Renal pelvis (tissue), 12 donors: ENCODE measurements at places on chromosomes 11 and 22.

DNA sequence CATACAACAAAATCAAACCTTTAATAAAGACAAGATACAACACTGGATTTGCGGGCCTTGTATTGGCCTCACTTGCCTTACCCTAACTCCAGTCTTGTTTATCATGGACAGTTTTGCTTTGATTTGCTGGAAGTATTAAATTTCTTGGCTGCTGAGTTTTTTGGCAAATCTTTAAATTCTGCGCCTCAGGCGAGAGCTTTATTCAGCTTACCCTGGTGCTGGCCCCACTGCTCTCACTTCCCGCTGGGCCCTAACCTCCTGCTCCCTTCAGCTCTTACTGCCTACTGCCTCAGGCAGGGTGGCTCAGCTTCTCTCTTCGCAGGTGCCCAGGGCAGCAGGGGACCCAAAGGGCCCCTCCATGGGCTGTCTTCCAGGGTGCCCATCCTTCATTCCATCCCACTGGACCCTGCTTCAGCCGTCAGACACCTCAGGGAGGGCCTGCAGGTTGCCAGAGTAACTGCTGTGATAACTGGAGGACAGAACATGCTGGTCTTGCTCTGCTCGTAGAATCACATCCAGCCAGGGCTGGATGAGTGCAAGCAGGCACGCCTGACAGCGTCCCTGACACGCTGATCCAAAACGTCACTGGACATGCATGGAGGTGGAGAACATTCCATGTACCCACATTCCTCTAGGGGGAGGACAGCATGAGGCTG, 45.7 kb upstream of the TUB start:
- no peak for DNase-seq

DNA sequence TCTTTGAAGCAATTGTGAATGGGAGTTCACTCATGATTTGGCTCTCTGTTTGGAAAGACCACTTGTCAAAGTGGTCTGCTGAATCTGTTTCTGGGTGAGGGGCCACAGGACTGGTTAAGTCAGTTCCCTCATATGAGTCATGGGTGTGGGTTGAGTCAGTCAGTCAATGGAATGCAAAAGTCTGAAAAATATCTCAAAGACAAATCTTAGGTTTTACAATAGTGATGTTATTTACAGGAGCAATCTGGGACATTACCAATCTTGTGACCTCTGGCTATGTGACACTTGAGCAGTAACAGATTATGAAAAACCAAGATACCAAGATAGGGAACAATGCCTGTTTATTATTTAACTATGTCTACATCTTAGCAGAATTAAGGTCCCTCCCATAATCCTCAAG, 311.6 kb downstream of the AASDHPPT start:
- no peak for DNase-seq

GRCh38 chr11:35304386-35304775, 115.0 kb downstream of the SLC1A2 start:
- no peak for DNase-seq

GRCh38 chr22:40310081-40310767, 36.1 kb upstream of the ADSL start:
- no peak for DNase-seq

GRCh38 chr11:18743365-18743764, 17.4 kb upstream of the IGSF22 start:
- DNase-seq = no peak

- no peak for DNase-seq
Observed at GRCh38 chr11:17005646-17006045, 8.6 kb downstream of the PLEKHA7 start.

GRCh38 chr11:112584672-112585071, 324.0 kb upstream of the PLET1 start:
- DNase-seq = no peak

GRCh38 chr11:90223248-90223585, 368 bp upstream of the CHORDC1 start:
- DNase-seq = no peak

GRCh38 chr11:31995525-31996094, 95.3 kb upstream of the RCN1 start:
- no peak for DNase-seq

- DNase-seq = no peak
Observed at GRCh38 chr11:45811571-45812290, 6.8 kb downstream of the SLC35C1 start.

DNA sequence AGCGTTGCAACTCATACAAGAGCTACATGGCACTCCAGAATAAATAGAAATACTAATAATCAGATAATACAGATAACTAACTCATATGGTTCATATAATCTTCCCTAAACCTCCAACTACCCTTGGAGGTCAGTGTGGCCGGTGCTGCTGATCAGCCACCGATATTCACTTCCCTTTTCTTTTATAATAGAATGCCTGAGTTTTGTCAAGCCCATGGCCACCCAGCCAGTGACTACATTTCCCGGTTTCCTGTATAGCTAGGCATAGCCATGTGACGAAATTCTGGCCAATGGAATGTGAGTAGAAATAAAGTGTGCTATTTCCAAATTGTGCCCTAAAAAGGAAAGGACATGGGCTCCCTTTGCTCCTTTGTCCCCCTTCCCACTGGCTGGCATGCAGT, 5.9 kb upstream of the CAT start:
- DNase-seq = no peak

- no peak for DNase-seq
Observed at GRCh38 chr22:40285513-40285912, 60.8 kb upstream of the ADSL start.

GRCh38 chr22:22884888-22885840, 2.5 kb upstream of the IGLL5 start:
- DNase-seq = no peak

GRCh38 chr11:57681168-57681567, 13.3 kb downstream of the ZDHHC5 start:
- DNase-seq = no peak

DNA sequence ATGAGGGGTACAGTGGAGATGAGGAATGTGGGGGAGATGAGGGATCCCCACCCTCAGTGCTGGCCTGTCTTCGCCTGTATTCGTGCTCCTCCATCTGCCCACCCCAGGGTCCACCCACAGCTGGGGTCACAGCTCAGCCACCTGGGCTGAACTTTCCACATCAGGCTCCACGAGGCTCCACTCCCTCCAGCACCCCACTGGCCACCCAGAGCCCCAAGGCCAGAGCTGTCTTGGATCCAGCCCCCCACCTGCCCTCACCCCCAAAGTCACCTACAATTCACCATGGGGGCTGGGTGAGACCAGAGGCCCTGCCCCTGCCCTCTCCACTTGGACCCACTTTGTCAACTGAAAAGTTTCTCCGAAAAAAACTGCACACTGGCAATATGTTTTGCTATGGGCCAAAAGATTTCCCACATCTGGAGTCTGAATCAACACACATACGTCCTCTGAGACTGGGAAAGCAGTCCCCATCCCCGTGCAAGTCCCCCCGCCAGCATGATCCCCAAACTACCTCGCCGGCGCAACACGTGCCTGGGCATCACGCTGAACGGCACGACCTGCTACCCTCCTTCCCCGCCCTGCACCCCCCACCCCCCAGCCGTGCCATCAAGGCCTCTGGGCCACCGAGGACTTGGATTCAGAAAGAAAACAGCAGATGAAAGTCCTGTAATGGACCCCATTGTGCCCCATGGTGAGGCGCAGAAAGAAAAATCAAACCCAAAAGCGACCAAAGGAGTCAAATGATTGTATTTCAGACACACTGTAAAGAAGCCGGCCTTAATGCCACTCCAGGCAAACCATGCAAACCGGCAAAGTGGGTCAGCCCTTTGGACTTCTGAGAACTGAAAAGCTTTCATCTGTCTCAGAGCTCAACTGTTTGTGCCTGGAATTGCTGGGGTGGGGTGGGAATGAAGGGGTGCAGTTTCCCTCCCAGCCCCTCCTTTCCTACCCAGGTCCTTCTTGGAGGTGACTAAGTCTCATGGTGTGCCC, 16.5 kb upstream of the GAL start:
- DNase-seq = no peak

- DNase-seq = no peak
Observed at GRCh38 chr11:95739108-95739938, 50.3 kb downstream of the FAM76B start.

GRCh38 chr11:18280438-18281045, 14.5 kb downstream of the SAA1 start:
- DNase-seq = no peak

- DNase-seq = no peak
Observed at GRCh38 chr22:23248583-23248982, 68.3 kb downstream of the BCR start.

DNA sequence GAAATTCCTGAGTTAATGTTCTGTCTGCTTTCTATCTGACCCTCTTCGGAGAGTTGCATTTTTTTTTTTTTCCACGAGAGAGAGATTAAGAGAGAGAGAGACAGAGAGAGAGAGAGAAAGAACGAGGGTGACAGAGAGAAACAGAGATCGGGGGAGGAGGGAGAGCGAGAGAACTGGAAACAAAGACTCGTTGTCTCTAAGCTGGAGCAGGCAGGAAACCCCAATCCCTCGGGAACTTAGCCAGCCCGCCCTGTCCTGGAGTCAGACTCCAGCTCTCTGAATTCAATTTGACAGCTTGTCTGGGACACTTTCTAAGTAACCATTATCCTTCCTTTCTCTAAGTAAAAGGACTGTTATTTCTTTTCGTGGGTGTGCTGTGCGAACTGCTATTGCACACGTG, 76.9 kb downstream of the KCNJ1 start:
- DNase-seq = peak; percentile 76

DNA sequence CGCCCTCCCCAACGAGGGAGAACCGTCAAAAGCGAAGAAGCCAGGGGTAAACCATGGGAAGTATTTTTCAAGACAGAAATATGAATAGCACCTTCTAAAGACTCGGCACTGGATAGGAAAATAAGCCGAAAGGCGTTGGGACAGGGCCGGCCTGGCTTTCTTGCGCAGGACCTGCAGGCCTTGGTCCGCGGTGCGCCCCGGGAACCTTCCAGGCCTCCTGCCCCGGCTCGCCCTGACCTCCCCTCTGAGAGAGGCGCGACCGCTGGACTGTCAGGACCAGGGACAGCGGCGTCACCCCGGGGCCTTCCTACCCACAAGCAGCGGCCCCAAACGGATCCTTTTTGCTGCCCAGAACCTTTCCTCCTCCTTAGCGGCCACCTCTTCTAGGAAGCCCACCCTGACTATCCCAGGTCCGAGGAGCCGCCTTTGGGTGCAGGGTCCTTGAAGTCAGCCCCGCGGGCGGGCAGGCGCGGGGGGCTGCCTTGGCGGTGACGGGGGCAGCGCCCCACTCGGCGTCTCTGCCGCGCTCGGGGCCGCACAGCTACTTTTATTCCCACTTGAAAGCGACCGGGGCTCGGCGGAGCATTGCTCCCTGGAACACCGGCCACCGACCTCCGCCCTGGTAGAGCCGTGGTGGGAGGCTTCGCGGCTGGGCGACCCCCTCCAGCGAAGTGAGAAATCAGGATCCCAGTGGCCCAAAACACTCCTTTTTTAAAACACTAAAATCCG, 650 bp upstream of the MAPK11 start:
- no peak for DNase-seq

GRCh38 chr22:40385036-40385782, 14.8 kb downstream of the SGSM3 start:
- no peak for DNase-seq

DNA sequence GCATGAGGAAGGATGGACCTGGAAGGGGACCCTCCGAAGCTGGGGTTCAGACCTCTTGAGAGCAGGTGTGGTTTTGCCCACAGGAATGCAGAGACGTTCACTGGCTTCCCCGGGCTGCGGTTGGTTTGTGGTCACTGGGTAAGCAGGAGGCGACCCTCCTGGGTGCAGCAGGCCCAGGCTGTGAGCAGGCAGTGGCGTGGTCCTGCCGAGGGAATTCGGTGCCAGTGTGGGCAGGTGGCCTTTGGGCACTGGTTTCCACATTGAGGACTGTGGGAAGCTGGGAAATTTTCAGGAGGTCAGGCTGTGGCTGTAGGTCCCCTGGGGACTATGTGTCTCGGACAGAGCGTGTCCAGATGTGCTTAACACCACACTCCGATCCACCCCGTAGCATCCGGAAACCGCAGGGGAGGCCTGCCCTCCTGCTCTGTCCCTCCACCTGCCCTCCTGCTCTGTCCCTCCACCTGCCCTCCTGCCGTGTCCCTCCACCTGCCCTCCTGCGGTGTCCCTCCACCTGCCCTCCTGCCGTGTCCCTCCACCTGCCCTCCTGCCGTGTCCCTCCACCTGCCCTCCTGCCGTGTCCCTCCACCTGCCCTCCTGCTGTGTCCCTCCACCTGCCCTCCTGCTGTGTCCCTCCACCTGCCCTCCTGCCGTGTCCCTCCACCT, 27.5 kb downstream of the TPCN2 start:
- no peak for DNase-seq

GRCh38 chr11:121539000-121539399, 86.2 kb upstream of the SORL1-AS1 start:
- DNase-seq = no peak

DNA sequence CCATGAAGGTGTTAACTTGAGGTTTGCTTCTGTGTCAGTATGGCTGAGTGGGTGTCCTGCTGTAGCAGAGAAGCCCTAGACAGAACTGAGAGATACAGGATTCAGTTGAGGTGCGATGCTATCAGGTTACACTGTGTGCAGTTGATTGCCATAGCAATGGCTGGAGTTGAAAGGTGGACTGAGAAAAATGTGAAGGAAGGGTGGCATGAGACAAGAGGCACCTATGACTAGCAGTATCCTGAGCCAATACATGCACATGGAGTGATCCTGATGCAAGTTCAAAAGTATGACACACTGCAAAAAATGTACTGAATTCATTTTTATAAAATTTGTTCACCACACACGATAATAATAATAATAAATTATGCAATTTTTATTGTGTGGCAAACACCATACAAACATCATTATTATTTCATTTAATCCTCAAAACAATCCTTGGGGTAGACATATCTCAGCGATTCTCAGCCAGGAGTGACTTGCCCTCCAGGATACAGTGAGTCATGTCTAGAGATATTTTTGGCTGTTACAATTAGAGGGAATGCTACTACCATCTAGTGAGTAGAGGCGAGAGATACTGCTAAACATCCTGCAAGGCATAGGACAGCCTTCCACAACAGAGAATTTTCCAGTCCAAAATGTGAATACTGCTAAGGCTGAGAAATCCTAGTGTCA, 3.9 kb upstream of the PIWIL4 start:
- DNase-seq = no peak

GRCh38 chr11:115965767-115966504, 461.7 kb upstream of the CADM1 start:
- DNase-seq = no peak

GRCh38 chr11:11931461-11932055, 76.9 kb downstream of the DKK3 start:
- peak; percentile 47 for DNase-seq
